ENCODE measurements at places on chromosomes 3 and 15.

DNA sequence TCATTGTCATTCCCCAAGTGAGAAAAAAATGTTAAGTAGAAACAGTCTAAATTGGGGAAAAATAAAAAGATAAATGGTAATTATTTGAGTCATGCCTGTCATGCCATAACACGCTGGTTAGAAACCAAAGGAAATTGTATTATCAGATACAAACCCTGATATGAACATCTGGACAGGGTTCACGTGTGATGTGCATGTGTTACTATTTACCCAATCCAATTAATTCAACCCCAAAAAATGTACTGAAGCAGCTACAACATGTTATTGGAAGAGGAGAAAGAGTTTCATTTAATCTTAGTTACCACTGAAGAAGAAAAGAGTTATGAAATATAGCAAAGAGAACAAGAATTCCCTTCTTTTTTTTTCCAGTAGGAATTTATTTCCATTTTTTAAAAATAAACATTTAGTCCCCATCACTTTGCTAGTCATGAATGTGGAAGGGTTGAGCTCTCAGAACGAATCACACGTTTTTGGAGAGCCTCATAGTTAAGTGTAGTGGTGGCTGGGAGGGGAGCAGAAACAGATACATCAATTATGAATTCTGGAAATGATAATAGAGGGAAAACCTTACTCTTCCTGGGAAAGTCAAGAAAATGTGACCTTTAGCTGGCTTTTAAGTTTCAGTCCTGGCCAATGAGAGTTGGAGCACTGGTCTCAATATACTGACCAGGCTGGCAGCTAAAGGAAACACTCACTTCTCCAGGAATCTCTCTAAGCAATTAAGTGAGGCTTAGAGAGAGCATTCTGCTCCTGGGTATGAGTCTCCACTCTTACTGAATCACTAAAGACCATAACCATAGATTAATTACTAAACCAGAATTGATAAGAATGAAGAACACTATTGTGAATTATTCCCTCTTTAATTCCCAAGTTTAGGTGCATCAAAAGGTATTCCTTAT is 796.5 kb downstream of the GRM7 start:
- no peak for DNase-seq

DNA sequence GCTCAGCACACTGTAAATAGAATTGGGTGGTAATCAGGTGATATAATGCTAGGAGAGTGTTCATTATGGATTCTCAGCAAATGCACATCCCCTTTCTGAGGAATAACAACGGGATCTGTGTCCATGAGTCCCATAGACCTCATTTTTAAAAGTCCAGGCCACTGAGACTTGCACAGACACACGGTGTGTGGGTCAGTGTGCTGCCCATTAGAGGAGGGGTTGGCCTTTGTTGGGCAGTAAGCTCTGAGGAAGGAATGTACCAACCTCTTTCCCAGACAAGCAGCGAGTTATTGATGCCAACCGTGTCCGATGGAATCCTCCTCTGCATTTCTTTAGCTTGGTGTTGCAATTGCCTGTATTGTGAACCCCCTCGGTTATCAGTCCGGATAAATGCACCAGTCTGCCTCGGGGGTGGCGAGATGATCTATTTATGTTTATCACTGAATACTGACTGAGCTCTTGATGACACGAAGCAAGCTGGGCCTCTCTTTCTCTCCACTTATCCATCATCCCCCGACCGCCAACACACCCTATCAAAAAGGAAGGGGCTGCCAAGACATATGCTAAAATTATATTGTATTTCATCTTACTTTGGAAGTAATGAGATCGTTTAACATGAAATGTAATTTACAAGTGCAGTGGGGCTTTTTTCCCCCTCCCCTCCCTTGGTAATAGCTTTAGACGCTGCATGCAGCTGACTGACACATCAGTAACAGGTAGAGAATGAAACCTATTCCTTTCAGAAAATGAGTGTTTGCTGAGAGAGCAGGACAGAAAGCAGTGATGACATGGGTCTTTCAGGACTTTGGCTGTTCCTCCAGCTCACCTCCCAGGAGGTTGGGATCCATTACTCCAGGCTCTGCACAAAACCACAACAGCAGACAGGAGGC is 126.6 kb upstream of the ST8SIA2 start:
- no peak for DNase-seq

- DNase-seq: no peak
Measured at GRCh38 chr3:178001670-178002101, 534.5 kb upstream of the KCNMB2 start.

DNA sequence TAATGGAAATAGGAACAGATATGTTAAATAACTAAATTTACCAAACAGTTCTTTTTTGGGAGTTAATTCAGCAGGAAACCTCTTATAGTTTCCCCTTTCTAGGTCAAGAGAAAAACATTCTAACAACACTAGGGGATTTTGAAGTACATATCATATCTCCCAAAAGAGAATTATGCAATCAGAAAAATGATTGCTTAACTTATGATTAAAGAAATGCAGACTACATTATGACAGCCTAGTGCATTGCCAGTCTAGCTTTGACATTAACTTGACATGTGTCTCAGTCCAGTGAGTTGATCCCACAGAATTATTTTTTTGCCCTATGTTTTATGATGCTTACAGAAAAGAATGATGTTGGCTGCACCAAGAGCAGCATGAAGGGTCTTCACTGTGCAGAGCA is 31.7 kb upstream of the NPHP3 start:
- no peak for DNase-seq

GRCh38 chr3:141346839-141347238 is 21.5 kb upstream of the ZBTB38 start:
- DNase-seq: no peak

- no peak for DNase-seq
Measured at GRCh38 chr3:105323274-105323599, 43.5 kb upstream of the ALCAM start.

GRCh38 chr15:99322643-99323405 is 71.5 kb downstream of the LRRC28 start:
- no peak for DNase-seq

DNA sequence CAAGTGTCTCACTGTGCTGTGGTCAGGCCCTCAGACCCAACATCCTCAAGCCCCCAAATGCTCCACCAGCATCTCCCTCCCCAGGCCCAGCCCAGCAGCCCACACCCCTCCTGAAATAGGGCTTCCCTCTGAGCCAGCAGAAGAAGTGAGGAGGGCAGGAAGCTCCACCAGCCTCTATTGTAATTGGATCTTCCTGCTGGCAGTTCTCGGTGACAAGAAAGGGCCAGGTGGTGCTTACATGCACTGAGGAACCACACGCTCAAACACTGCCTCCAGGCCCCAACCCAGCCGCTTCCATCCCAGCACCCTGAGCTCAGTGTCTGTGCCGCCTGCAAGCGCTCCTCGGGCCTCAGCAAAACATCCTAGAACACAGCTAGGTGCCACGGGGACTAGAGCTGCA is 96.7 kb downstream of the ATP10A start:
- no peak for DNase-seq

- no peak for DNase-seq
Measured at GRCh38 chr3:44962621-44963393, 13.2 kb downstream of the ZDHHC3 start.

DNA sequence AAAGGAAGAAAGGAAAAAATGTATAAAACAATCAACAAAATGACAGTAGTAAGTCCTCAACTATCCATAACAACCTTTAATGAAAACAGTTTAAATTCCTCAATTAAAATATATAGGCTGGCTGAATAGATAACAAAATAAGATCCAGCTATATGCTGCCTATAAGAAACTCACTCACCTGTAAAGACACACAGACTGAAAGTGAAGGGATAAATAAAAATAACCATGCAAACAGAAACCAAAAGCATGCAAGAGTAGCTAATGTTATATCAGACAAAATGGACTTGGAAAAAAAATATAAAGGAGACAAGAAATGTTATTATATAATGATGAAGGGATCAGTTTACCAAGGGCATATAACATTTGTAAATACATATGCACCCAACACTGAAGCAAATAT is 51.2 kb downstream of the AP4E1 start:
- DNase-seq: no peak

DNA sequence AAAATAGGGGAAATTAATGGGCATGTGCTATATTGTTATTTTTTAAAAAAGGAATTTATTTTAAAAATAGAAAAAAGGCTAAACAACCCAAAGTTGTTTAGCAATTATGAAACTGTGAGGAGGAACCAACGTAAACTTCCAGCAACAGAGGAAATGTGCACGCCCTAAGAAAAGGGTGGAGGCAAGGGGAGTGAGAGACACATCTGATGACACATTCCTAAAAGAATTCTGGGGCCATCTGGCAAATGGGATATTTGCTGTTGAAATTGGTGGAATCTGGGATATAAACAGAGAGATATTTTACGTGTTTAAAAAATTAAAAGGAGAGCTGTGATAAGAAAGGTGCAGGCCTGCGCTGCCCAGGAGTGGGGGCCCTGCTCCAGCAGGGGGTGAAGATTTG is 50.8 kb upstream of the MUC13 start:
- no peak for DNase-seq

GRCh38 chr3:10149226-10149625 is 7.6 kb downstream of the VHL start:
- DNase-seq: no peak

- no peak for DNase-seq
Measured at GRCh38 chr3:25428789-25429335, 799 bp downstream of the RARB start.

DNA sequence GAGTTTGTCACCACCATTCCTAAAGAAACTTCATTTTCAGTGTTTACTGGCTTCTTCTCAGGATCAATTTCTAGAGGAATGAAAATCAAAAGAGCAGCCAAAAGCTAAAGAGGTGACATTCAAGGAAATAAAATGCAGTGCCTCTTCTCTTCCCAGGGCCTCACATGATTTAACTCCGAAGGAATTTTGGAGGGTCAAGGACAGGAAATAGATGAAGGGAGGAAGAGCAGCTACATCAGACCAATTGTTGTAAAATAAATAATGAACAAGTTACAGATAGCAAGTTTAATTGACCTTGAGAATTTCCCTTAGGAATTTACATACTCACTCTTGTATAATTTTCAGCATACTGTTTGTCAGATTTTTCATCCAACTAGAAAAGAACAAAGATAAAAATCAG is 78.1 kb downstream of the LRRFIP2 start:
- no peak for DNase-seq

- DNase-seq: no peak
Measured at GRCh38 chr3:116254541-116254940, 190.7 kb downstream of the LSAMP start.

DNA sequence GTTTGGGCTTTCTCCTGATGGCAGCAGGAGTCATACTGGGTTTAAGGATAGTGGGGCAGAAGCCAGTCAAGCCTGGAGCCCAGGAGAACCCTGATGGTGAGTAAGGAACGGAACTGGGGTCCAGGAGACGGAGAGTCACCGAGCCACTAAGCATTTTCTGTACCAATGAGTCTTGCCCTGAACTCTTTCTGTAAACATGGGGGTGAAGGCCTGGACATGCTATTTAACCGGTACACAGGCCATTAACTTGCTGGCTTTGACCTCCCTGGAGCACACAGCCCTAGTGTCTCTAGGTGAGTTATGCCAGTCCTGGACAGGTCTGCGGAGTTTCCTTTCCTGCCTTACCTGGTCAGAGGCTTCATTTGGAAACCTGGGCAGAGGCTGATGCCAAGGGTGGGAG is 3.9 kb downstream of the SLC6A6 start:
- no peak for DNase-seq

DNA sequence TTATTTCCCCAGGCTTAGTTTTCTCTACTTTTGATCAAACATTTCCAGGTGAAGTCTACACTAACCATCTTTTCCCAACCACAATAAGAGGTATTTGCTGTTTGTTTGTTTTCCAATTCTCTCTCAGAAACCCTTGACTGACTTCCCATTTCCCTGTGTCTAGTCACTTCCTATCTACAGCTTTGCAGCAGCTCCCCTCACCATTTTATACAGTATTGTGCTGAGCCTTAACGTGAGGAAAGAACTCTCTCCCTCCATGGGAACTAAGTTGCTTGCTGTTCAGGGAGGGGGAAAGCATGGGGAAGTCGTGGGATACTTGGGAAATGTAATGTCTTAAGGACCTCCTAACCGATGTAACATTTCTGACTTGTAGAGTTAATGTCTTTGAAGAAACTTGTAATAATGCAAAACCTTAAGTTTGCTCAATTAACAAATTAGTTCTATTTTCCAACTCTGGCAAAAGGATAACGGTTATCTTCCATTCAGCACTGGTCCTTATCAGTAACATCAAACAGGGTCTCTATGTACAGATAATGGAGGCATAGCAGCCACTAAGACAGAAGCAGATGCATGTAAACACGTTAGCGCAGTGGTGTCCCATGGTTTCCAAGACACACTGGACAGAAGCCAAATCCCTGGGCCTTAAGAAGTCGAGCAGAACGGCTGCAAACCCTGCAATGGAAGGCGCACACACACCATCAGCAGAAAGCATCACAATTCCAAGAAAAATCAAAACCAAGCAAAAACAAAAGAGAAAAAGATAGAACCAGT is 39.7 kb downstream of the NPTN start:
- DNase-seq: no peak

DNA sequence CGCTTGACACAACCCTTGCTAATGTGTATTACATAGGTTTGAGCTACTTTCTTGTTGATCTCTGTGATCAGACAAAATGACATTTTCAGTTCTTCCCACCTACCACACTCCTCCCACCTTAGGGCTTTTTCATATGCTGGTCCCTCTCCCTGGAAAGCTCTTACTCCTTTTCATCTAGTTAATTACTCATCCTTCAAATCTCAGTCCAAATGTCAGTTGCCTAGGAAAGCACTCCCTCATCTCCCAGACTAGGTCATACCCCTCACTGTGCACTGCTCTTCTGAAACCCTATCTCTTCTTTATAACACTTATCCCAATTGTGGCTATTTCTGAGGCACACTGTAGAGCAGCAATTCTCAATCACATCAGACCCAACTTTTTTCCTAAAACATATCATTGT is 7.3 kb downstream of the ZNF106 start:
- no peak for DNase-seq

- no peak for DNase-seq
Measured at GRCh38 chr3:128584412-128585020, 66.1 kb downstream of the RPN1 start.

- DNase-seq: no peak
Measured at GRCh38 chr3:194760494-194761137, 74.9 kb downstream of the FAM43A start.

GRCh38 chr3:10653241-10653640 is 147.9 kb upstream of the ATP2B2 start:
- DNase-seq: no peak

DNA sequence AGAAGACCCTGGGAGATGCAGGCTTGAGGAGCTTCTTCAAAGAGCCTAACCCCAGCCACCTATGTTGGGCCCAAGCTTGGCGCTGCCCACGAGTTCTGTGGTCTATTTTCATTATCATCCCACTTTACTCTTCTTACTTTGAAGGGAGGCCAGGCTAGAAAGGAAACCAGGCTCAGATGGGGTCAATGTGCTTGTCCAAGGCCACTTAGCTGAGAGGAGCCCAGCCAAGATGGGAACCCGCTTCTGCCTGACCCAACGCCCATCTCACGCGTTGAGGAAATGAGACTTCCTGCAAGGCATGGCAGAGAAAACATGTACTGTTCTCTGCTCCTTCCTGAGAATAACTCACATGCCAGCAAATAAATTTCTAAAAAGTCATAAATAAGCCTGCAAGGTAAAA is 486.3 kb upstream of the PROK2 start:
- DNase-seq: no peak
